ENCODE measurements at places on chromosomes 5 and 9.

DNA sequence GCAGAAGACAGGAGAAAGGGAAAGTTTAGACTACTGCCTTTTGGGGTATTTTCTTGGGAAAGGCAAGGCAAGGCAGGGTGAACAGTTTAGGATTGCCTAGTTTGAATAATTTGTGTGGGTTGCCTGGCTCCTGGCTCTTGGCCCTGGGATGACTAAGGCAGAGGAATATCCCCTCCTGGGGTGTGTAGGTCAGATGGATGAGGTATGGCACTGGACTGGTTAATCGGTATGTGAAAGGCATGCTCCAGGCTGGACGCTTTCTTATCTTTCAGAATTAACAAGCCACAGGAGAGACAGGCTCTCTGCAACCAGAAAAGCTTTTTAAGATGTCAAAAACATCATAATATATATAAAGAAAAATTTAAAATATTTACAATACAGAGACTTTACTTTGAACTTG lies 58.6 kb downstream of the STARD4 start:
- no peak for DNase-seq

- DNase-seq: peak; percentile 44
Measured at GRCh38 chr5:42912184-42912798, 100.6 kb upstream of the SELENOP start.

- no peak for DNase-seq
Measured at GRCh38 chr9:98500337-98500919, 208.3 kb downstream of the GABBR2 start.

DNA sequence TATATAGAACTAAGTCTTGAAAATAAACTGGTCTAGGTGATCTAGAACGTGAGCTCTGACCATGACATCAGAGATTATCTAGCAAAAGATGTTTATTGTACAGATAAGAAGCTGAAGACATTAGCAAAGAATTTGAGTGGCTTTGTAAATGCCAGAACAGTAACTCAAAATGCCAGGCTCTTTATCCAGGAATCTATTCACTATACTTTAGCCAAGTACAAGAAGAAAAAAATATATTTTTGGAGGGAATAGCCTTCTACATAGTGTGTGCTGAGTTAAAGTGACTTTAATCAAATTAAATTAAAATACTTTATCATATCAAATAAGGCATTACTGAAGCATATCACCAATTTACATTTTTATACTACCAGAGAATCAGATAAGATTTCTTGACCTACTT lies 132.6 kb upstream of the ITGA1 start:
- DNase-seq: no peak

DNA sequence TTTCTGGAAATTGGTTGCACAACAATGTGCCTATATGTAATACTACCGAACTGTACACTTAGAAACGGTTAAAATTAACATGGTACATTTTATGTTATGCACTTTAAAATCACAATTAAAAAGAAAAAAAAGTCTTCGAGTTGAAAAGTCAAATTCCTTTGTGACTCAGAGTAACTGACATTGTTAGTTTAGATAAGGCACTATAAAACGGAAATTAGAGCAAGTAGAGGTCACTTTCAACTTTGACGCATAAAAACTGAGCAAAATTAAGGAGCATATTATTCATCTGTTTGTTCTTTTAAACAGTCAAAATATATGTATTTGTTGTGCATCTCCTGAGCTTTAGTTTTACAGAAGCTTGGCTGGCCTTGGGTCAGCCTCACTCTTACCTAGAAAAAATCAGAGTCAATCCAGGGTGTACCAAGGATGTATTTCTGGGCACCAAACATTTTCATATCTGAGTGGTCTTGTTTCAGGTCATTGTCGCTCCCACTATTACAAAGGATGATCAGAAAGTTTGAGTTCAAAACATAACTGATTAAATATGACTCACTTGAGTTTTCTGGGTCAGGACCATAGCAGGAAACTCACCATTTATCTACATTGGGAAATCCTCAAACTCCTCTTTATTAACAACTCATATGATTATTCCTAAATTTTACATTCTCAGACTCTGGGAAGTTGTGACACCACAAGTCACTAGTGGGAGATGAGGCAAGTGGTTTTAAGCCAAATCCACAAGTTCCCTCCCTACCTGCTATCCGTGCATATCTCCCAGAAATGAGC lies 160.6 kb downstream of the CCDC192 start:
- no peak for DNase-seq

- DNase-seq: no peak
Measured at GRCh38 chr9:4277531-4277991, 22.3 kb downstream of the GLIS3 start.

DNA sequence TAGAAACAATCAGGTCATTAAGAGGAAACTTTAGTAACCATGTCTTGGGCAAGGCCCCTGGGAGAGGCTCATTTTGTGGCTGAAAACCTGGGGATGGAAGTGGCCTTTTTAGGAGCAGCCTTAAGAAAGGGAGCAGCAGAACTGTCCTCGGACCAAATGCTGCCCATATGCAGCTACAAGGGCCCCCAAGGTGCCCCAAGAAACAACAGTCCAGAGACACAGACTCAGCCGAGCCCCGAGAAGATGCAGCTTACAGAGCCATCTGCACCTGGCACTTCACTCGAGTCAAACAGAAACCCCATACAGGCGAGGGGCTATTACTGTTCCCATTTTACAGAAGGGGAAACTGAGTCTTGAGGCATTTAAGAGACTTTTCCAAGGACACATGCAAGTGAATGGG lies 58.0 kb downstream of the COL23A1 start:
- DNase-seq: no peak

- no peak for DNase-seq
Measured at GRCh38 chr9:102273952-102274351, 535.5 kb upstream of the GRIN3A start.

DNA sequence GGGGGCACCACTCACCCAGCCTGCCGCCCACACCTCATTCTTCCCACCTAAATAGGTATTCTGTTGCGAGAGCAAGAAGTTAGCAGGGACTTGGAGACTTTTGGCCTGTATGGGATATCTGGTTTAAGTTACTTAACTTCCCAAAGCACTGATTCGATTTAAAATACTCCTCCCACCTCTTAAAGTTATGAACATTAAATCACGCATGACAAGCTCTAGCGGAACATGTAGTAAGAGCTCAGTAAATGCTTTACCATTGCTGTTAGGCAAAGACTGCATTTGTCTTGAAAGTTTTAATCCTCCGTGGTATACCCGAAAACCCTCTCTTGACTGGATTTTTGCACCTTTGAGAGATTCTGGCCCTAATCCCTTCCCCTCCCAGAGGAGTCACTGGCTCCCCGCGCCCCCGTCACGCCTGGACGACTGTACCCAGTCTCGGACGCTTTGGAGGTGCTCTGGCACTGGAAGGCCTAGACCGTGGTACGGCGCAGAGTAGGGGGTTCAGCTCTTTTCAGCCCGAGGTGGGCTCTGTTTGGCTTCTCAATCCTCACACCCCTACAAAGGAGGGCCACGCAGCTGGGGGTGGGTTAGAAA lies 4.4 kb downstream of the GDNF start:
- no peak for DNase-seq

DNA sequence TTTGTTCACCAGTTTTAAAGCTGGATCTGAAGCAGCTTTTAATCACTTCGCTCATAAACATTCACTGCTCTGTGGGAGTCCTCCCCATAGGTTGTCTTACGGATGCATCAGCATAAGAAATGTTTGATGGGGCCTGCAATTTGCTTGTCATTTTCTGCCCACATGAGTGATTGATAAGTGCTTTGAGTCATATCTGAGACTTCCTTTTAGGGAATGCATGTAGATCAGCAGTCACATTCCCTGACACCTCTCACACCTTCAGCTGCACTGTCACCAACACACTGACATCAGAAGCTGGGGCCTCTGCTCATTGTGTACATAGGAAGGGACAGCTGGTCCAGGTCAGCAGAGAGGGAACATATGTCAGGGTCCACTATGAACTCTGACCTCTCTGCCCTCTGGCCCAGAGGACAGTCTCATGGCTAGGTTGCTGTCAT lies 84.1 kb upstream of the SPATA31D4 start:
- DNase-seq: no peak

DNA sequence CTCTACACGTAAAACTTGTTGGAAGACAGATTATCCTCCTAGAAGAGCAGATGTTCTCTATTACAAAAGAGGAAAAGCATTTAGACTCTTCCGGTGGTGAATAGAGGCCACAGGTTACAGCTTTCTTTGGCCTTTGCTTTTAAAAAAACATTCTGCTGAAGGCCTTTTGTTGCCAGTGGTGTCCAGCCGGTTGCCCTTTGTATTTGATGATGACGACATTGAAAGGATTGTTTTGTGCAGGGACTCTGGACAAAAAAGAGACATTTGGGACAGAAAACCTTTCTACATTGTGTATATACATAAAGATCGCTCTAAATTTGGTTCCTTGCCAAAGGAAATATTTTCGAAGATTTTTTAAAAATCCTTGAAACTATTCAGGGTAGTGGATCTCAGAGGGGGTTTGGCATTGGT lies 180.3 kb downstream of the C9orf152 start:
- DNase-seq: no peak
